ENCODE measurements at places on chromosomes 7 and 10.

DNA sequence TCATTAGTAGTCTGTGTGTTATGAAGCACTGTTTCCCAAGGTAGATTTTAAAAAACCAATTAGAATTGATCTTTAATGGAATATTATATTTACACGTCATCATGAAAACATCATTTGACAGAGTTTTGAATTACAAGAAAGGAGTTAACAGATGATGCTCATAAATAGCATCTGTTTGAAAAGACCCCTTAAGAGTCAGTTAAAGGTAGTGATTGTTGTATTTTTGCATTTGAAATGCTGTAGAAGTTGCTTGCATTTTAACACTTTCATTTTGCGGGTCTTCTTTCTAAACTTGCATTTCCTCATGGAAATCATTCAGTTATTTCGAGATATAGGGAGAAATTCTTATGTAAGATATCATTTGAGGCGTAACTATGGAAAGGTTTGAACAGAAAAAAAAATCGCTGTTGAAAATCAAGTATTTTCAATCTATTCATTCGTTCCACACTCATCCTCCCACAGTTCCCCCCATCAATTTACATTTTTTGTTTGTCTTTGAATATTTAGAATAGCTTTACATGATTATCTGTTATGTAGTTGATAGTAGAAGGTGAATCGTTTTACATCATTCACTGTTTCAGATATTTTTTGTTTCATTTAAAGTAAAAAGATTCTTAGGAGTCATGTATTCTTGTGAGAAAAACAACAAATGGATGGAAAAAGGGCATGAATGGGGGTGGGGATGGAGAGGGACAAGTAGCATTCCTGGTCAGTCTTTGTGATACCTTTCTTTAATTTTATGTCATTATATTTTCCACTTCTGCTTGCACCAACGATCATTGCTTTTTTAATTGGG lies 3.0 kb upstream of the SKIDA1 start:
- no peaks in the 10 kb centered on the region for H3K36me3 ChIP-seq
- H3K4me1 ChIP-seq = peaks cover 62% of the 10 kb centered on the region
- peak overlapping the region; percentile 93 for H3K27ac ChIP-seq
- DNase-seq = no peak
- H3K4me3 ChIP-seq = peak overlapping the region; percentile 89

- H3K27ac ChIP-seq = no peak overlapping the region
- DNase-seq = no peak
- H3K36me3 ChIP-seq = no peaks in the 10 kb centered on the region
- H3K4me1 ChIP-seq = no peaks in the 10 kb centered on the region
These were observed 246.4 kb downstream of the EMX2 start for GRCh38 chr10:117788911-117789310.

DNA sequence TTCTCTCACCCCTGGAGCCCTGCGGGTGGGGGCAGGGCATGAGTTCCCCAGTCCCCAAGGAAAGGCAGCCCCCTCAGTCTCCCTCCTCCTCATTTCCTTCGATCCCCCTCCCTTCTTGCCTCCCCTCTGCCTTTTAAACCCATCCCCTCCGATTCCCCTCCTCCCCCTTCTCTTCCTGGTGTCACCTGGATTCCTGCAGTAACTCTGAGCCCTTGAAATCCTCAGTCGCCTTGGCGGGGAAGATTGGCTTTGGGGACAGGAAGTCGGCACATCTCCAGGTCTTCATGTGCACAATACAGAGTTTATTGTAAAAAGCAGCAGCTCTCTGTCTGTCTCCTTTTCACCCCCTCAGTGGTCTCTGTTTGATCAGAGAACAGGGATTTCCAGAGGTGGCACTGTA lies 1.3 kb upstream of the MUC12 start:
- no peak overlapping the region for H3K27ac ChIP-seq
- peaks cover 52% of the 10 kb centered on the region for H3K27me3 ChIP-seq
- H3K4me1 ChIP-seq = no peaks in the 10 kb centered on the region
- no peak overlapping the region for H3K4me3 ChIP-seq

GRCh38 chr10:121127151-121127906 lies 276.2 kb downstream of the WDR11 start:
- H3K27ac ChIP-seq = no peak overlapping the region
- no peaks in the 10 kb centered on the region for H3K4me1 ChIP-seq
- H3K27me3 ChIP-seq = no peaks in the 10 kb centered on the region
- DNase-seq = no peak

DNA sequence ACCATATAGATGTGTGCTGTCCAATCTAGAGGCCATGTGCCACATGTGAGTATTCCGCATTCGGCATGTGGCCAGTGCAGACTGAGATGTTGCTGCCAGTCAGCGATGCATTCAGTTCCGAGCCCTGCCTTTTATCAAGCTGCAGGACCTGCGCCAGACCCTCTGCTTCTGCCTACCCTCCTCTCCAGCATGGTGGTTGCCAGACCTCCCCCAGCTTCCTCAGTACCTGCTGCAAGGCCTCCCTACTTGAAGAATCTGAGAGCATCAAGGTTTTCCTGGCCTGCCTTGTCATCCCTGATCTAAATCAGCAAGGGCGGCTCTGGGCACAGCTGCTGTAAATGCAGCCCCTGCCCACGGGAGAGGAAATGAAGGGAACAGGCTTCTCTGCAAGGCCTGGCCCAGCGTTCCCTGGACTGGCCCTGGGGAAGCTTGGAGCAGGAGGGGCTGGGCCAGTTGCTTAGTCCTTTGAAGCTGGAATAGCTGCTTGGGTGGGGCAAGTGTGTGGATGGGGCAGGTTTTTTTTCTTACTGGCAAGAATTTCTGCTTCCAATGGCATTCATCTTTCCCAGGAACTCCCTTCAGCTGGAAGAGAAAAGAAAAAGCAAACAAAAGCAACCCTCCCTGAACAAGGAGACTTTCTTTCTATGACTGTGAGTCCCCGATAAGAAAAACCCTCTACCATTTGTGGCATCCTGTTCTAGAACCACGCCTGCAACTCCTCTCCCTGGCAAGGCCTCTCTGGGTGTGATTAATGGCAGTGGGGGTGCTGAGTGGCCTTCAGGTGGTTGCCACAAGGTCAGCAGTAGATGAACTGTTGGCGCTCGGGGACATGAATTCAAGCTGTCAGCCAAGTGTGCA lies 93.0 kb downstream of the NHLRC2 start:
- no peaks in the 10 kb centered on the region for H3K27me3 ChIP-seq
- H3K27ac ChIP-seq = no peak overlapping the region
- DNase-seq = no peak
- no peaks in the 10 kb centered on the region for H3K36me3 ChIP-seq
- no peak overlapping the region for H3K4me3 ChIP-seq

DNA sequence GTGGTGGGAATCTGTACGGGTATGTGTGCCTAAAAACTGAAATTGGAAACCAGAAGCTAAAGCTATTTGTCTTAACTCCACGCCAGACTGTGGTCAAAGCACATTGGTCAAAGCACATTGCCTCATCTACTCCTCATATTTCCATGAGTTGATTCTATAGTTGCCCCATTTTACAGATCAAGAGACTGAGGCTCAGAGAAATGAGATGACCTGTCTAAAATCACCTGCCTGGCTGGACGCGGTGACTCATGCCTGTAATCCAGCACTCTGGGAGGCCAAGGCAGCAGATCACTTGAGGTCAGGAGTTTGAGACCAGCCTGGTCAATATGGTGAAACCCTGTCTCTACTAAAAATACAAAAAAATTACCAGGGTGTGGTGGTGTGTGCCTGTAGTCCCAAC lies 21.7 kb upstream of the MNX1 start:
- peaks cover 35% of the 10 kb centered on the region for H3K27me3 ChIP-seq
- H3K4me1 ChIP-seq = peaks cover 10% of the 10 kb centered on the region

GRCh38 chr7:159114981-159115380 lies 29.7 kb downstream of the VIPR2 start:
- peaks cover 3% of the 10 kb centered on the region for H3K27me3 ChIP-seq
- no peak overlapping the region for H3K4me3 ChIP-seq
- H3K4me1 ChIP-seq = no peaks in the 10 kb centered on the region
- no peaks in the 10 kb centered on the region for H3K36me3 ChIP-seq
- DNase-seq = no peak

- no peak for DNase-seq
- H3K4me1 ChIP-seq = peaks cover 60% of the 10 kb centered on the region
- H3K27ac ChIP-seq = peak overlapping the region; percentile 81
- H3K4me3 ChIP-seq = peak overlapping the region; percentile 100
- H3K36me3 ChIP-seq = peaks cover 28% of the 10 kb centered on the region
These were observed 1.0 kb downstream of the PSMC2 start for GRCh38 chr7:103348452-103348851.

GRCh38 chr7:102916881-102917280 lies 4.1 kb downstream of the LRRC17 start:
- peak overlapping the region; percentile 59 for H3K27ac ChIP-seq
- H3K27me3 ChIP-seq = no peaks in the 10 kb centered on the region
- no peaks in the 10 kb centered on the region for H3K36me3 ChIP-seq
- peak overlapping the region; percentile 7 for H3K4me3 ChIP-seq
- H3K4me1 ChIP-seq = peaks cover 45% of the 10 kb centered on the region
- DNase-seq = peak; percentile 48

DNA sequence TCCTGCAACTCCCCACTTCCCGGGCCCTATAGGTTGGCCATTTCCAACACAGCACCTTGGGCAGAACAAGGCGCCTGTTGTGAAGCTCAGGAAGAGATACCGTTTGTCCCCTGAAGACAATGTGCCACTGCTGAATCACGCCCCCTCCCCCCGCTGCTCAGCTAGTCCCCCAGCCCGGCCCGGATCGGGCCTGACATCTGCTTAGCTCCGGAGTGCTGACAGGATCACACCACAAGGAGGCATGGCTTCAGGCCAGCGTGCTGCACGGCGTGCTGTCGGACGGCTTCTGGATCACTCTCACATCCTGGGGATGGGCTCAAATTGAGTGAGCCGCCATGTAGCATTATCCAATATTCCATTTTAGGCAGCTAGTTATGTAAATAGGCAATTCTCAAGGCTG lies 62.1 kb upstream of the EFCAB10 start:
- H3K27ac ChIP-seq = no peak overlapping the region
- H3K4me1 ChIP-seq = peaks cover 2% of the 10 kb centered on the region
- no peaks in the 10 kb centered on the region for H3K27me3 ChIP-seq
- H3K4me3 ChIP-seq = no peak overlapping the region

GRCh38 chr7:54833001-54833467 lies 74.0 kb upstream of the SEC61G start:
- peaks cover 5% of the 10 kb centered on the region for H3K36me3 ChIP-seq
- no peak overlapping the region for H3K4me3 ChIP-seq
- peaks cover 16% of the 10 kb centered on the region for H3K4me1 ChIP-seq

DNA sequence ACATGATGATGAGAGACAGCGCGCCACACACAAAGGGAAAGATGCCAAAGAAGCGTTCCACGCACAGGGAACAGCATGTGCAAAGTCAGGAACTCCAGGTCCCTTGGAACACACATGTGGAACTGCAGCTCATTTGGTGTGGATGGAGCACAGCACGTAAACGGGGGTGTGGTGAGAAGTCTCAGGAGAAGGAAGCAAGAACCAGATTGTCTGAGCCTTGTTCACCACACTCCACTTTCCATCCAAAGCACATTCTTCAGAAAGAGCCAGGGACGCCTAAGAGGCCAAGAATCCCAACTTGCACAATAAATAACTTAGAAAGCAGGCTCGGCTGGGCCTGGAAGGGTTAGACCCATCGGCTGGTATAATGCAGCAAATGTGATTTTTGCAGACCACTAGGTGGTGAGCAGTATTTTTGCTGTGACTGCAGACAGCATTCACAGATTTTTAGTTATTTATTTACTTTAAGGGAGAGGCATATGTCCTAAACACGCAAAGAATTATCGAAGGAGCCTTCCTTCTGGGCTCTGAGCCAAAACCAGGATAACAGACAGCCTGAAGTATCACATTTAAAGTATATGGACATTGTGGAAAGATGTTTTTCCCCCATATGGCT lies 27.9 kb upstream of the ASCC1 start:
- no peaks in the 10 kb centered on the region for H3K27me3 ChIP-seq
- peaks cover 45% of the 10 kb centered on the region for H3K4me1 ChIP-seq
- peak overlapping the region; percentile 51 for H3K4me3 ChIP-seq
- H3K36me3 ChIP-seq = no peaks in the 10 kb centered on the region
- peak overlapping the region; percentile 81 for H3K27ac ChIP-seq

- peaks cover 15% of the 10 kb centered on the region for H3K27me3 ChIP-seq
- H3K4me1 ChIP-seq = peaks cover 16% of the 10 kb centered on the region
- DNase-seq = no peak
- H3K4me3 ChIP-seq = peak overlapping the region; percentile 17
- H3K36me3 ChIP-seq = no peaks in the 10 kb centered on the region
- no peak overlapping the region for H3K27ac ChIP-seq
These were observed 12.7 kb upstream of the RHBDD2 start for GRCh38 chr7:75866114-75866488.

DNA sequence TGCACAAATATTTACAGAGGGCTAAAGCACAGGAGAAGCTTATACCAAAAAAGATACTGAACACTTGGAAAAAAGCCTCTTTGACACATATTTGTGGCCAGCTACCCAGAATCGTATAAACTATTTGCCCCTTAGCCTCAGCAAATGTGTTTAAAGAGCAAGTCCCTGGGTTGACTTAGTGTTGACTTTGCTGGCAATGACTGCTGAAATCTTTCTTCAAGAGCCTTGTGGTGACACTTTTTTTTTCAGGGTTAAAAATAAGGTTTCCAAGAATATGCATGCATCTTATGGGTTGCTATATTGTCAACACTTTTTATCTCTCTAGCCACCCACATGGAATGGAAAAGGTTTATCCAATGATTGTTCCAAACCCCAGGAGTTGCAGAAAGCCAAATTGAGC lies 14.9 kb upstream of the PLEKHS1 start:
- no peak overlapping the region for H3K27ac ChIP-seq
- peaks cover 4% of the 10 kb centered on the region for H3K27me3 ChIP-seq
- no peak overlapping the region for H3K4me3 ChIP-seq
- peaks cover 13% of the 10 kb centered on the region for H3K4me1 ChIP-seq

DNA sequence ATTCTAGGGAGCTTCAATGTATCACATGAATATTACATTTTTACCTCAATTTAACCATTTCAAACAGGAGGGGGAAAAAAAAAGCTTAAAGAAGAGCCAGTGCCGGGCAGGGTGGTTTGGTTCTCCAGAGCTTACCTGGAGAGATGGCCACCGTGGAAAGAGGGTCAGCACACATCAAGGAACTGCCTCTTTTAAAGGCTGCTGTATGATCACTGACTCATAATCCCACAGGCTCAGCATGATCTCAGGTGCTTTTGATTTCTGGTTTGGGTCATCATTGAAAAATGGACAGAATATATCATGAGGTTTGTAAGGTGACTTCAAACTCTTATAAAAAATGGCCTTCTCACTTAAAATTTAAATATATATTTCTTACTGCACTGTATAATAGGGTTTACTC lies 67.5 kb upstream of the MDFIC start:
- H3K4me1 ChIP-seq = peaks cover 15% of the 10 kb centered on the region
- H3K4me3 ChIP-seq = no peak overlapping the region
- no peak for DNase-seq
- no peaks in the 10 kb centered on the region for H3K27me3 ChIP-seq
- no peak overlapping the region for H3K27ac ChIP-seq

DNA sequence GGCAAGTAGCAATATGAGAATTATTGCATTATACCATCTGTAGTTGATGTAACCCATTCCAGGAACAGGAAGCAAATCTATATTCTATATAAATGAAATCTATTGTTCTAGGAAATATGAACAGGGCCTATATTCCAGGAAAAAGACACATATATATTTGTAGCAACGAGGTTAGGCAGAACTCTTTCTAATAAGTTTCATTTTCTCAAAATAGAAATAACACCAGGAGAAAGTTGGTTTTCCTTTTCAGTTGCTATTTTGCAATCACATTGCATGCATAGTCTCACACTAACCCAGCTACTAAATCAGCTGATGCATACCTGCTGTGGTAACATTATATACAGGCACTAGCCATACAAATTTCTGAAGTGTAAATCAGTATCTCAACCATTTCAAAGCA lies 6.2 kb upstream of the IFIT2 start:
- H3K4me1 ChIP-seq = peaks cover 52% of the 10 kb centered on the region
- DNase-seq = peak; percentile 63
- H3K27me3 ChIP-seq = no peaks in the 10 kb centered on the region
- peaks cover 6% of the 10 kb centered on the region for H3K36me3 ChIP-seq
- H3K4me3 ChIP-seq = peak overlapping the region; percentile 17

GRCh38 chr7:50495746-50496145 lies 45.6 kb upstream of the FIGNL1 start:
- H3K27me3 ChIP-seq = peaks cover 24% of the 10 kb centered on the region
- H3K36me3 ChIP-seq = no peaks in the 10 kb centered on the region
- peaks cover 12% of the 10 kb centered on the region for H3K4me1 ChIP-seq
- no peak overlapping the region for H3K27ac ChIP-seq
- no peak overlapping the region for H3K4me3 ChIP-seq
